Stimulated activated CD8-positive, alpha-beta memory T cell treated with anti-CD3 and anti-CD28 coated beads, Interleukin-2, amount 100 ng/mL, for 1 hour (primary cell): ENCODE measurements at places on chromosomes 5 and 9.

DNA sequence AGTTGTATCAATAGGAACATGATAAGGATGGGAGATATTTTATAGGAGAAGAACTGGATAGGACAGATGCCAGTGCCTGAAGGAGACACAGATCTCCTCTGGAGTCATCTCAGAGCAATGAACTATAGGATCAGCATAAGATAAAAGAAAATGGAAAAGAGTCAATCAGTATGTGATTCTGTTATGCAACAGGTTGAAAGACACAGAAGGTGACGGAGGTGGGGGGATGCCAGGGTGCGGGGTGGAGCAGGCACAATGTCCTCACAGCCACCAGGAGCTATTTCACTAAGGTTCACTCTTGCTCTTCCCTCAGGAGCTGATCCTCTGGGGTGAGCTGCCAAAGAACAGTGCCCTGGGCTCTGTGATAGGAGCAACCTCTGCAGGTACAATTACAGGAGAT lies 179.8 kb downstream of the BNC2 start:
- DNase-seq: no peak

DNA sequence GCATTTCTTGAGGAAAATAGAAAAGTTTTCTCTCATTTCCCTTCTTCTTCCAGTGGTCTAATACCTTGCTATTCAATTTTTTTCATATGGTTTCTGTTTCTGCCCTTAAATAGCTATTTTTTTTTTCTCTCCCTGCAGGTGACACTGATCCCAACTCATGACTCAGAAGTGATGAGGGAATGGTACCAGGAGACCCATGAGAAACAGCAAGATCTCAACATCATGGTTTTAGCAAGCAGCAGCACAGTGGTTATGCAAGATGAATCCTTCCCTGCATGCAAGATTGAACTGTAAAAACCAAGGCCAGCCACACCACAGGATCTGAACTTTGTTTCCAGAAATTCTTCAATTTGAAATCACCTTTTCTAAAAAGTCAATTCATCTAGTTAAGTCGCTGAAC lies 97.7 kb downstream of the MAP1B start:
- DNase-seq: no peak

DNA sequence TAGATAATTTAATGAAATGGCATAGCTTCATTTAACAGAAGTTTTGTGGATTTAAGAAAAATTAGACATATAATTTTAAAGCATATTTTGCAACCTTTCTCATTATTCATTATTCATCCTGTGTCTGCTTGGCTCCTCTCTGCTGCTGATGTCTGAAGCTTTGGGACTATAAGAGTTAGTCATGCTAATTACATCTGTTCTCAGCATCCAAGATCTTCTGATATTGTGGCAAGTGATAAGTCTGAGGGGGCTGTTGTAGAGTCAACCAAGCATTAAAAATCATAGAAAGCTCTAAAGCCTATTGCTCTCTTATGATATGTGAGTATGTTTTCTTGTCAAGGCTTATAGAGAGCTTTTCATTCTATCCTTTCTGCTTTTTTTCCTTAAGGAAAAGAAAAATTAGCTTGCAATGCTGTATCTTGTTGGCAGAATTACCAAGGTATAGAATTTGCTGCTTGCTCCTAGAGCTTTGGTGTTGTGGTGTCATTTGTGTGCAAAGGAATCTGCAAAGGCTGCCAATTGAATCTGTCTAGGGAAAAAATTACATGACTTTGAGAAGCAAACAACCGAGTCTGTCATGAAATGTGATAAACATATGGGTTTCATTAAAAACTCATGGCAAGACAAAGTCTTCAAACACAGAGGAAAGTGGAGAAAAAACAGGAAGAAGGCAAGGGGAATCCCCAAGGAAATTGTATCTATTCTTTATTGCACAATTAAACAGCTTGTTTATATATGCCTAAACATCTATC lies 156.1 kb upstream of the DAB2 start:
- no peak for DNase-seq

DNA sequence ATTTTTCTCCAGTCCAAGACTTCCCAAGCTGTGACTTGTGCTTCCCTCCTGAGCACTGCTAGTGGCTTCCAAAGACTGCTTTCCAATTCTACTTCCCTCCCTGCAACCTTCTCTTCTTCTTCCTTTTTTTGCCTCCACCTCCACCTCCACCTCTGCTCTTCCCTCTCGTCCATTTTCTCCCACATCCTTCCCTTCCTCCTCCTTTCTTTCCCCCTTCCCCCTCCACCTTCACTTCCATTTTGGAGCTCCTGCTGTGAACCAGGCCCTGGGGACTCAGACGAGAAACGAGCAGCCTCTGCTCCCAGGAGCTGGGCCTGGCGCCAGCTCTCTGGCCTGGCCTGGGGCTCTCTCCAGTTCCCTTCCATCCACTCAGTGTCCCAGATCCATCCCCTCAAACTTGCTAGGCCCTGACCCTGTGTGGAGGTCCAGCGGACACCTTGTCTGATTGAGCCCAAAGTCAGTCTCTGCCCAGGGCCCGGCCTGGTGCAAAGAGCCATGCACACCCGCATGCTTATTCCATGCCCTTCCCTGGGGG lies 5.6 kb downstream of the GADD45G start:
- DNase-seq: no peak

DNA sequence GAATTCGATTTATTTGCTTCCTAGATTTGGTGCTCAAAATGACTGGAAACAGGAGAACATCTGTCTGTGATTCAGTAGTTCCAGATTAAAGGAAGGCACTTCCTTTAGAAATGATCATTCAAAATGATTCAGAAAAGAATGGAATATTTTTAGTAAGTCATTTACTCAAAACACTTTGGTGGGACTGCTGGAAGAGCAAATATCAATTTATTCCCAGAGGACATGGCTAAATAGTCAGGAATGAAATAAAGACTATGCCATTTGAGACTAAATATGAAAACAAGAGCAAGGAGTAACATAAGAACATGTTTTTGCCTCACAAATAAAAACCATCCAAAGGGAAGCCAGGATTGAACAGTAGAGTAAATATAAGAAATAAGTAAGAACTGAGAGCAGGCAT lies 138.6 kb upstream of the RASA1 start:
- DNase-seq: no peak

- DNase-seq: no peak
These were observed 16.5 kb upstream of the SMIM32 start for GRCh38 chr5:136209346-136209910.

DNA sequence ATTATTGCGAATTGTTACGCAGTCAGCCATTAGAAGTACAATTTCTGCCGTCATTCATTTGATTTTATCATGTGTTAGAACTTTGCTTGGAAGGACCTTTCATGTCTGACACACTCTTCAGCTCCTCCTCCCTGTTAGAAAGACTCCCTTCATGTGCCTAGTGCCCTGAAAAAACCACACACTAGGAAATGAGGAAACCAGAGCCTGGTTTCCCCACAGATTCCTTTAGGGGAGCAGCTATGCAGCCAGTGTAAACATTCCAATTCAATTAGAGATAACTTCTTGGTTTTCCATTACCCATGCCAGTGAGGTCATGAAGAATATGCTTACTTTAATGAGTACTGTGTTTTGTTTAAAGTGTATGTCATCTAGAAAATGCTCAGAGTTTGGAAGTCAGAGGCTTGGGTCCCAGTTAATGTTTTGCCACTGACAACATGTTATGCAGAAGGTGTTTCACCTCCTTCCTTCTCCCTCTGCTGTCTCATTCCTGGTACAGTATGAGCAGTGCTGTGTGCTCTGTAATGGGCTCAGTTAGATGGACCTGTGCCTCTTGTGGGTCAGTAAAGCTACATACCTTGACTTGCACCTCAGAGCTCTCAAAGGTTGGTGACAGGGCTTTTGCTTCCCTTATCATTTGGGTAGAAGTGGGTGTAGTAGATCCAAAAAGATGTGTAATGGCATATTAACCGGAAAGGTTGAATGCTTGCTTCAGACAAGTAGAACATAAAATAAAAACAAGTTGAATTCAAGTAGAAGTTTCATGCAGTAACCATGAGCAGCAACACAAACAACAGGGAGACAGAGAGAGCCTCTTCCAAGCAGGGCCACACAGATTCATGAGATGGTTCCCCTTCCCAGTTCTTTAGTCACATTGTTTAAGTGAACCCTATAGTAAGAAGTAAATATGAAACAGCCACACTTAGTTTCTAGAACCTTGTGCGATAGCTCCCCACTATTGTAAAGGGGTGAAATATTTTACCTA lies 52.6 kb upstream of the TNFAIP8 start:
- no peak for DNase-seq

DNA sequence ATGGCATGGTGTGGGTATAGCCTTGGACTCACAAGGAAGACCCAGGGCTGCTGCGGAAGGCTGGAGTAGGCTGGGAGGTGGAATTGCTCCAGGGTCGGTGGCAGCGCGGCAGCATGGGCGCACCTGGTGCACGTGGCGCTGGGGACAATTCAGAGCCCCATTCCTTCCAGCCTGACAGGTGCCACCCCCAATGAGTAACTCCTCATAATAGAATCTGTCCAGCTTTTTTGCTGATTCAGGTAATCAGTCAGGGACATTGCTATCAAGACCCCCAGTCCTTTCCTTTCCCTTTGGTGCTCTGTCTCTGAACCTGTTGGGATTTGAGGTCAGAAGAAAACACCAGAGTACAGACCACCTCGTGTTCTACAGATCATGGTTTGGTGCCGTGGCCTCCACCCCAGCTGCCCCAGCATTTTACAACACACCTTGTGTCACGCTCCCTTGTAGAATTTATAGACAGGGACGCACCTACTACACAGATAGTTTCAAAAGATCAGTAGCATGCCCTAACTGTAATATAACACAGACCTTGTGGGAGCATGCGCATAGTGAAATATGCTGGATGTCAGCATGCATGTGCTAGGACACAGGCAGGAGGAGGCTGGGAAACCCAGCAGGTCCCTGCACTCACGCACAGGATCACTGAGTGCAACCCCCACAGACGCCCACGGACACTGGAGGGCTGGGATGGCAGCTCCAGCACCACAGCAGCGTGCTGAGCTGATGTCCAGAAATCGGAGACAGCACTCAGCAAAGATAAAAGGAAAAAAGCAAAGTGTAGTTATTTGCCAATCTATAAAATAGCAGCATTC lies 47.9 kb upstream of the CTSL start:
- DNase-seq: no peak

- DNase-seq: no peak
These were observed 142.8 kb upstream of the COL5A1 start for GRCh38 chr9:134498814-134499166.

DNA sequence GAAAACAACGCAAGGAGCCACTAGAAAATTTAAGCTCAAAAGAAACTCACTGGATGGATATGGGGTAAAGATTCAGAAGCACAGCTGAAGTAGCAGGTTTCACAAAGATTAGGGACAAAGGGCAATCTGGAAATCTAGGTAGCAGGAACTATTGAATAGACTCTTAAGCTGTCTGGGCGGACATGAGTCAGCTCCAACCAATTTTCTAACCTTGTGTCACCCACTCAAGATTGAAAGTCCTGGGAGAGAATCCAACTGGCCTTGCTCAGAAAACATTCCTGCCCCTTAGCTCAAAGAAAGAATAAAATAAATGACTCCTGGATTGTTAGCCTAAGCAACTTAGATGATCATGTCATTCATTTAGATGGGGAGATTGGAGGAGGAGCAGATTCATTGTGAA lies 69.2 kb downstream of the STK32A start:
- no peak for DNase-seq

DNA sequence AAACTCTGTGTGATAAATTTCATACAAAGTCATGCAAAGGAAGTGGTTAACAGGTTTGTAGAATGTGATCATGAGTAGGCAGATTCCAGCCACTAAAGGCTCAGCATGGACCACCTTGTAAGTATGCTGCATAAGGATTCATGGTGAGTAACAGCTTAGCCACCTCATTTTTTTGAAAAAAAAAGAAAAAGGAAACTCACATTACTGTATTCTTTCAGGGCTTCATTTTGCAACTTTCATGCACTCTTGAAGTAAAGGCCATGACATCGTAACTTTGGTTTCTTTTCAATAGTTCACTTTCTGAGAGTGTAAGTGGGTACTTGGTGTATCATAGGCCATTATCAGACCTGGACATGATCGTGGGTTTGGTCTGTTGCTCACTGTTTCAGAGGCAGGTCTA lies 175.1 kb downstream of the PCSK1 start:
- no peak for DNase-seq

DNA sequence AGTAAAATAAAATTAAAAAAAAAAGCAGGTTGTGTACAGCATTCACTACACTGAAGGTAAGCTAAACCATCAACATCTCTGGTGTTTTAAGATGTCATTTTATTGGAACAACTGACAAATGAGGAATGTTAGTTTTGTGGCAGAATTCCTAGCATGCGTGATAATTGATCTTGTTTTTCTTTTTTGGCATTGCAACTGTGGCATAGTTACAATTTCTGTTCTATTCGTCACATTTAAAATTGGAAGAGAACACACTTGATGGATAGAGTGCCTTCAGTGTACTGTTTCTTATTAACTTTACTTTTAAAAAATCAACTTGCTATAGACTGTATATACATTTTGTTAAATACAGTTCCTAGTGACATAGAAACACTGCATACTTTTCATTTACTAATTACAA lies 43.6 kb upstream of the TNFSF15 start:
- DNase-seq: no peak

GRCh38 chr5:62017092-62017491 lies 288.9 kb upstream of the KIF2A start:
- no peak for DNase-seq

DNA sequence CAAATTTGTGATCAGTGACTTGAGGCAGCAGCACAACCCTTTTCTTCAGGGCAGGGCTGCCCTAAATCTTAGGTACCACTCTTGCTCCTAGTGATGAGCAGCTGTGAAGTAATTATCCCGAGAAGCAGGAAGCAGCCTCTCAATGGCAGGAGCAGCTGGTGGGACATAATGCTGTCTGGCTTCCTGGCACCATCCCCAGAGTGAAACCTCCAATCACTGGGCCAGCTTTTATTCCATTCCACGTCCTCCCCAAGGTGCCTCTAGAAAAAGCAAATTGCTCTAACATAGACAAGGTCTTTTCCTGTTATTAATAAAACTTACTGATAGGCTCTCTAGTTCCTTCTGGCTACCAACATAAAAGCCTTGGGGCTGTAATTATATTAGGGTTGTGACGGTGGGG lies 154.0 kb downstream of the FRMD3 start:
- no peak for DNase-seq

- peak; percentile 91 for DNase-seq
These were observed at the start of gene PJA2 for GRCh38 chr5:109409844-109410388. TSS of gene PJA2 (minus strand) at chr5:109409974. CDS start at chr5:109383433, 26,541 bp downstream.

DNA sequence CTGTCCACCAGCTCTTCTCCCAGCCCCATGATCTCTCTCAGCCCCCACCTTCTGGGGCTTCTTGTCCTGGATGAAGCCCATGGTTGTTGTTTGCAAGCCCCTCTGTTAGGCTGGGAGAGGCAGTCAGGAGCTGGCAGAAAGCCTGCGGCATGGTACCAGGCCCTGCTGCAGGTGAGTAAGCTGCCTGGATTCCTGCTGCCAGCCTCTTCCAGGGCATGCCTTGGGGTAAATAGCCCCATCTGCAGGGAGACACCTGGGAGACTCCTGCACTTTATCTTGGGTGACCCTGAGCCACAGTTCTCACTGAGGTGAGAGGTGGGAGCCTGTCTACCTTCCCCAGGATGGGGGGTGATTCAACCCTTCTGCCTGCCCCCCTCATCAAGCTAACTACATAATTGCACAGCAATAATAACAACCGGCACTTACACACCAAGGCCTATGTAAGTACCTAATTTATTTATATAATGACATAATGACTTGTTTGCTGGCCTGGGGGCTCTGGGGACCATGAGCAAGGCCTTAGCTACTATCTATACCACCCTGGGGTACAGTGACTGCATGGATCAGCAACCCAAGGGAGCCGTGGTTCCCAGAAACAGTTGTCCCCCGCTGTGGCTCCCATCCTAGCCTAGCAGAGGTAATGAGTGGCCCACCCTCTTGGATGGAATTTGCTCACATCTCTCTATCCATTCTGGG lies 116.0 kb downstream of the PSD2 start:
- DNase-seq: no peak
